Ovary (tissue), 10 donors: ENCODE measurements at places on chromosomes 11 and 22. TPM values are rescaled to one million over a fixed set of nuclear protein-coding genes. Genes with fewer than 3 reads are reported as not detected.

GRCh38 chr22:33873186-33873585, 47.1 kb downstream of the LARGE1 start:
- H3K4me3 ChIP-seq, result no peak overlapping the region
- H3K4me1 ChIP-seq, result peaks cover 14% of the 10 kb centered on the region
- H3K27ac ChIP-seq, result no peak overlapping the region
- H3K36me3 ChIP-seq, result no peaks in the 10 kb centered on the region

Gene TRIOBP
- 104 TPM for total RNA-seq

DNA sequence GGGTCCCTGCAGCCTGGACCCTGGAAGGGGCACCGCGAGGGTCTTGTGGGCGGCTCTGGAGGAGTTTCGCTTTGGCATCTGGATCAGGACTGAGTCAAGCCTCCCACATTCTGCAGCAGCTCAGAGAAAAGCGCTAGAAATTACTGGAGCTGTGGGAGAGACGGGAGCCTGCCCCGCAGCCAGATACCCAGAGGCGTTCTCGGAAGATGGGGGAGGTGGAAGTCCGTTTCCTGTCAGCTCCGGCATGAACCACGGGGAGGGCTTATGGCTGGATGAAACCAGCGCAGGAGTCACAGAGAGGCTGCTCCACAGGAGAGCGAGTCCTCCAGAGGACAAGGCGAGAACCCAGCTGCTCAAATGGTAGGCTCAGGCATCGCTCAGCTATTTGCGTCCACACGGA, 379.3 kb downstream of the OPCML start:
- no peaks in the 10 kb centered on the region for H3K27me3 ChIP-seq
- H3K4me3 ChIP-seq, result no peak overlapping the region
- no peaks in the 10 kb centered on the region for H3K4me1 ChIP-seq
- H3K36me3 ChIP-seq, result no peaks in the 10 kb centered on the region
- no peak overlapping the region for H3K27ac ChIP-seq

DNA sequence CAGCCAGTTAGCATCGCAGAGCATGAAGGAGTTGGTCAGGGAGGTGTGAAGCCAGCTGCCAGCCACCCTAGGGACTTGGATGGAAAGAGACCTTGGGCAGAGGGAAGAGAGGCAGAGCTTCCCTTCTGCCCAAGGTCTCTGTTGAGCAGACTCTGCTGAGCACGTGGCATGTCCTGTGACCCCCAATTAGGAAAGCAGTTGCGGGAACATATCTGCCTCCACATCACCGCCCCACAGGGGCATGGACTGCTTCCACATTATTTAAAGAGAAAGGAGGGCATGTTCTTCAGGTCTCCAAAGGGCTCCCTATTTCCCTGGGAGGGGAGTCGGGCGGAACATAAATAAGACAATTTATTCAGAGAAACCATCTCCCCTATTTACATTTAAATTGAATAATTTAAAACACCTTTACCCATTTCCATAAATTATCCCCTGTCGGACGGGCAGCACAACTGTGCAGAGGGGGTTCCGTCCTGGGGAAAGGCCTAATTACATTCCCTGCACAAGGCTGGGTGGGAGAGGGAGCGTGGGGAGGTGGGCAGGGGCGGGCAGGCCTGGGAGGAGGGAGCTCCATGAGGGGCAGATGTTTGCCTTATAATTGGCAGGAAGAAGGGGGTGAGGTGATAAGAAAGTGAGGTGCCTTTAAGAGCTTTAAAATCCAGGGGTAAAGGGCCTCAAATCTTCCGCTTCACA, 88.8 kb upstream of the THY1 start:
- no peak overlapping the region for H3K27ac ChIP-seq
- H3K4me1 ChIP-seq, result no peaks in the 10 kb centered on the region
- no peak for DNase-seq
- no peaks in the 10 kb centered on the region for H3K27me3 ChIP-seq
- no peaks in the 10 kb centered on the region for H3K36me3 ChIP-seq

Gene CELSR1
- 0.63 TPM for total RNA-seq

Gene LRRC32
- total RNA-seq, result 44.3 TPM

- H3K4me3 ChIP-seq, result no peak overlapping the region
- H3K27ac ChIP-seq, result no peak overlapping the region
- H3K27me3 ChIP-seq, result no peaks in the 10 kb centered on the region
- no peaks in the 10 kb centered on the region for H3K4me1 ChIP-seq
- no peak for DNase-seq
These were observed 14.4 kb downstream of the C22orf42 start for GRCh38 chr22:32144496-32145274.

GRCh38 chr11:98710026-98710425, 310.7 kb upstream of the CNTN5 start:
- DNase-seq, result no peak
- H3K4me3 ChIP-seq, result no peak overlapping the region
- no peaks in the 10 kb centered on the region for H3K36me3 ChIP-seq
- no peaks in the 10 kb centered on the region for H3K4me1 ChIP-seq

GRCh38 chr11:55572548-55572947, 620 bp downstream of the OR4C16 start:
- no peaks in the 10 kb centered on the region for H3K4me1 ChIP-seq
- H3K4me3 ChIP-seq, result no peak overlapping the region
- no peak overlapping the region for H3K27ac ChIP-seq

DNA sequence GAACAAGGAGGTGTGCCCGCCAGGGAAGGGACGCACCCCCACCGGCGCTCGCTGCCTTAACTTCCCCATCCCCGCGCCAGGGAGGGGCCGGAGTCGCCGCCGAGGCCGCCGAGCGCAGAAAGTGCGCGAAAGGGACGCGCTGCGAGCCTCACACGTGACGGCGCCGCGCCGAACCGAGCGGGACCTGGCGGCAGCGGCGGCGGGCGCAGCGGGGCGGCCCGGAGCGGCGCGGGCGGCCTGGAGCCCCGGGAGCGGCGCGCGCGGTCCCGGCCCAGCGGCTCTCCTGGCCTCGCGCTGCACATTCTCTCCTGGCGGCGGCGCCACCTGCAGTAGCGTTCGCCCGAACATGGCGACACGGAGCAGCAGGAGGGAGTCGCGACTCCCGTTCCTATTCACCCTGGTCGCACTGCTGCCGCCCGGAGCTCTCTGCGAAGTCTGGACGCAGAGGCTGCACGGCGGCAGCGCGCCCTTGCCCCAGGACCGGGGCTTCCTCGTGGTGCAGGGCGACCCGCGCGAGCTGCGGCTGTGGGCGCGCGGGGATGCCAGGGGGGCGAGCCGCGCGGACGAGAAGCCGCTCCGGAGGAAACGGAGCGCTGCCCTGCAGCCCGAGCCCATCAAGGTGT, at the start of gene SORL1:
SORL1 (plus strand) TSS at position 329 of the 623 bp plus-strand sequence; CDS start at position 347, 18 bp downstream.
- no peaks in the 10 kb centered on the region for H3K27me3 ChIP-seq
- H3K4me1 ChIP-seq, result peaks cover 3% of the 10 kb centered on the region
- H3K27ac ChIP-seq, result no peak within 1 kb of the TSS
- peak within 1 kb of the TSS; percentile 80 for H3K4me3 ChIP-seq
- peak; percentile 70 for DNase-seq

DNA sequence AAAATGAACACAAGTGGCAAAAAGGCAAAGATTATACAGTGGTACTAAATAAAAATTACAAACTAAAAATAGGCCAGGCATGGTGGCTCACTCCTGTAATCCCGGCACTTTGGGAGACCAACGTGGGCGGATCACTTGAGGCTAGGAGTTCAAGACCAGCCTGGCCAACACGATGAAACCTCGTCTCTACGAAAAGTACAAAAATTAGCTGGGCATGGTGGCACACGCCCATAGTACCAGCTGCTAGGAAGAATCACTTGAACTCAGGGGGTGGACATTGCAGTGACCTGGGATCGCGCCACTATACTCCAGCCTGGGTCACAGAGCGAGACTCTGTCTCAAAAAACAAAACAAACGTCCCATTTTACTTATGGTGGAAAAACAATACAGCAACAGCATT, 24.5 kb downstream of the ZNF280B start:
- H3K4me1 ChIP-seq, result no peaks in the 10 kb centered on the region
- DNase-seq, result no peak
- no peaks in the 10 kb centered on the region for H3K27me3 ChIP-seq
- H3K4me3 ChIP-seq, result no peak overlapping the region
- H3K36me3 ChIP-seq, result no peaks in the 10 kb centered on the region
- H3K27ac ChIP-seq, result no peak overlapping the region

DNA sequence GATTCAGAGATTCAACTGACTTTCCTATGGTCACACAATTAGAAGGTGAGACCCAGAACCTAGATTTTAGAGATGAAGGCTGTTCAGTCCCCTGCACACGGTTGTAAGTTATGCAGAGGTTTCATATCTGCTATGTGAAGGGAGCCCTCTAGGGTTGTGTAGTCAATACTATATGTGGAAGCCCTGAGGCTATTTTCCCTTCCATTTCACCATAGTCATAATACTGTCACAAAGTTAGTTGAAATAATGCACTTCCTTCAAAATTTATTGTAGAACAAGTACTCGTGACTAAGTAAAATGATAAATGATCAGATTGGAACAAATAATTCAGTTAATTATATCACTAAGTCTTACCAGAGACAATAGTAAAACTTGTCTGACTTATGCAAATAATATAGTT, 48.8 kb downstream of the ENDOD1 start:
- no peak for DNase-seq
- H3K27ac ChIP-seq, result no peak overlapping the region
- no peak overlapping the region for H3K4me3 ChIP-seq
- H3K27me3 ChIP-seq, result no peaks in the 10 kb centered on the region
